ENCODE measurements at places on chromosomes 6 and 20.

- DNase-seq, result no peak
These were observed 719 bp downstream of the SMPD2 start for GRCh38 chr6:109441069-109441816.

DNA sequence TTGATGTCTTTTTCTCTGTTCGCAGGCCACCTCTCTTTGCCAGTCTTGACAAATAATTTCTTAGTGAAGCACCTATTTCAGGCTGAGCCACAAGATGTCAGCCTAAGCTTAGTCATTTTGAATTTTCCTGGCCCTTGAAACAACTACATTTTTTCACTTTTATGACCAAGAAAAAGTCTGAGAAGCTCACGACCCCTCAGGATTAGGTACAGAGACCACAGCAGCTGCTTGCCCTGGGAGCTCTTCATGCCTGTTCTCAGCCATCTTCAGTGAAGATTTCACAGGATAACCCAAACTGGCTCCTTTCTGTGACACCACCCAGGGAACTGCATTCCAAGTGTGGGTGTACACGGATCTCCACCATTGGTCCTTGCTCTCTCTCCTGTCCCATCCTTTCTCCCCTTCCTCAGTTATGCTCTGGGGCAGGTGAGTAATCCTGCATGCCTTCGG, 38.4 kb upstream of the SPTLC3 start:
- peak; percentile 17 for DNase-seq

GRCh38 chr20:50538276-50538675, 28.1 kb downstream of the PTPN1 start:
- no peak for DNase-seq

DNA sequence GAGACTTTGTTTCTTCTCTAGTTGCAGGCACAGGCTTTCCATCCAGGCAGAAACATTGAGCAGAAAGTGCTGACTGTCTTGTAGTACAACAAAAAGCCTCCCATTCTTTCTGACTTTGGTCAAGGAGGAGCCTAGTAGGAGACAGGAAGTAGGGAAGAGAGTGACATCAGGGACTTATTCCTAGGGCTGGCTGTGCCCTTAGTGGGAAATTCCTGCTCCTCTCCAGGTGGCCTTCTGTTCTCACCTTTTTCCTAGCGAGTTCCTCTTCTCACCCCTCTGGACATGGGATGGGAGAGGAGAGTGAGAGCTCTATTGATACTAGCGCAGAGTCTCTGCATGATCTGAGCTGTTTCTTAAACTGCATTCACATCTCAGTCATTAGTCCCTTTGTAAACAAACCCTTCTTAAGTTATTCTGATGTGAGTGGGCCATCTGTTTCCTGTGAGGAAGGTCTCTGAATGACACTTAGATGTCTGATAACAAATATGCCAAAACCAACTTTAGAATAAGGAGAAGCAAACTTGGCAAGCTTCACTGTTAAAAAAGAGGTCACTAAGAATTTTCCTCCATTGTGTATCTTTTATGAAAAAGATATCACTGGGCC, 455.0 kb downstream of the GJA1 start:
- DNase-seq, result no peak

- DNase-seq, result peak; percentile 66
These were observed 83.5 kb upstream of the SPTLC3 start for GRCh38 chr20:12925210-12925755.

GRCh38 chr20:41131594-41132387, 5.6 kb upstream of the PLCG1 start:
- DNase-seq, result no peak

GRCh38 chr6:32638532-32639219, 1.5 kb downstream of the HLA-DQA1 start:
- no peak for DNase-seq

DNA sequence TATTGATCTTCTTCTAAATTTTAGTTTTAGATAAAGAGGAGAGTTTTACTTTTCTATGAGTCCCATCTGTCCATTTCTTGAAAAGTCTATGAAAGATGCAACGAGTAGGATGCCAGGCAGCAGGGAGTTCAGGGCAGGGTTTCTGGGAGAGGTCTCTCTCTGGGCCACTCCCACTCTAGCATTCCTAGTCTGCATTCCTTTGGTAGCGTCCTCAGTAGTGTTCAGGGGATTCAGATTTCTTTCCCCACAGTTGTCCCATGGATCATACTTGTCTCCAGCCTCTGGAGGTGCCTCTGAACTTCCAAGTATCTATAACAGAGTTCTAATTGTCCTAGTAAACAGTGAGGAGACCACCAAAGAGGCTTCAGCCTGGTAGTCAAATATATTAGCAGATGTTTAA, 225.3 kb downstream of the RIMS1 start:
- DNase-seq, result no peak

- DNase-seq, result no peak
These were observed 8.3 kb upstream of the PRND start for GRCh38 chr20:4713401-4713800.

- no peak for DNase-seq
These were observed 40.2 kb downstream of the E2F3 start for GRCh38 chr6:20441921-20442320.

DNA sequence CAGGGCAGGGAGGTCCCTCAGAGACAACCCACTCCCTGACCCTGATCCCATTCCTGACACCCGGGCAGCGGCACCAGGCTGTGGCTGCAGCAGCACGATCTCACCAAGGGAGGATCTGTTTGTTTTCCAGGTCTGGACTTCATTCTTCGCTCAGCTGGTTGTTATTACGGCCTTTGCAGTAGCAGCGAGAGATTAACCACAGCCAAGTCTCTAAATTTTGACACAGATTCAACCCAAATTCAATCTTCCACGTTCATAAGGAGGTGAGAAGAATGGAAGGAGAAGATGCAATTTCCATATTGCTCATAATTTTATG, 91.1 kb upstream of the THBS2 start:
- no peak for DNase-seq

- DNase-seq, result no peak
These were observed 318.4 kb upstream of the MOCS1 start for GRCh38 chr6:40252531-40253258.

DNA sequence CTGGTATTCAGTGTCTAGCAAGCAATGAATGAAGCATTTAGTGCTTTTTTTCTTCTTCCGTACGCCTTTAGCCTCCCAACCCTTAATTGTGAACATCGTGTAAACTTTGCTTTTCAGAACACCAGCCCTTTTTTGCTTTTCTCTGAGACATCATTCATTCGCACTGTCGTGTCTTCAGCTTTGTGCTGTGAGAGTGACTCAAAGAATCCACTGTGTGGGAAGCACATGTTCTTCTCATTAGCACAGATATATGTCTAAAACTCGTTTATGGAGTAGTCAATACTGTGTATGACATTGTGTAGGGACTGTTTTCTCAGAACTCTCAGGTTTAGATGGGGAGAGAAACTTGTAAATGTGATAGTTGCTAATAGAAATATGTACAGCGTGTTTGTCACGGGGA, 279.1 kb downstream of the FARS2 start:
- peak; percentile 7 for DNase-seq

- peak; percentile 44 for DNase-seq
These were observed 129.0 kb downstream of the JPH2 start for GRCh38 chr20:44057698-44058675.

DNA sequence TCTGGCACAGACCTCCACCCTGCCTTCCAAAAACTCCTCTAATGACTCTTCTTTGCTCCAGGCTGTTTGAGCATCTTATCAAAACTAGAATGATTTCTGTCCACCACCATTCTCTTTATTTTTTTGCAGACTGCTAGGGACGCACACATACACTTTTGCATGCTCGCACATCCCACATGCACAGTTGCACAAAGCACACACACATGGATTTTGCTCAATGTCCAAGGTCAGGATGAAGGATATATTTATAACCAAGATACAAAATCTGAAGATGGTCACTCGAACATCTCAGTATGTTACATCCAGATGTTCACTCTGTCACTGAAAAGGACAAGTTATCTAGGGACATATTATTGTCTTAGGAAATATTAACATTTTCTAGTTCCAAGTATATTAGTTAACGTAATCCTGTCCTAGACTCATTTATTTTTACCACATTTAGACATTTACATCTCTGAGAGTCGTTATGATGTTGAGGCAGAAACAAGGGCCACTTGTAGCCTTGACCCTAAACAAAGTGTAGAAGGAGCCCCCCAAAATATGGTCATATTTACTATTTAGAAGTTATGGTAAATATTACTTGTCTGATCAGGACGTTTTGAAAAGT, 3.4 kb upstream of the SIM1 start:
- DNase-seq, result no peak

GRCh38 chr20:8639112-8639778, 429.6 kb upstream of the PLCB4 start:
- DNase-seq, result no peak

GRCh38 chr20:11970243-11970836, 52.6 kb downstream of the BTBD3 start:
- no peak for DNase-seq

GRCh38 chr20:44153636-44154043, 33.3 kb downstream of the JPH2 start:
- DNase-seq, result no peak

- no peak for DNase-seq
These were observed 238.5 kb downstream of the ZFAND3 start for GRCh38 chr6:38057994-38058393.

- DNase-seq, result no peak
These were observed 164.3 kb downstream of the RPS12 start for GRCh38 chr6:132978685-132979084.

DNA sequence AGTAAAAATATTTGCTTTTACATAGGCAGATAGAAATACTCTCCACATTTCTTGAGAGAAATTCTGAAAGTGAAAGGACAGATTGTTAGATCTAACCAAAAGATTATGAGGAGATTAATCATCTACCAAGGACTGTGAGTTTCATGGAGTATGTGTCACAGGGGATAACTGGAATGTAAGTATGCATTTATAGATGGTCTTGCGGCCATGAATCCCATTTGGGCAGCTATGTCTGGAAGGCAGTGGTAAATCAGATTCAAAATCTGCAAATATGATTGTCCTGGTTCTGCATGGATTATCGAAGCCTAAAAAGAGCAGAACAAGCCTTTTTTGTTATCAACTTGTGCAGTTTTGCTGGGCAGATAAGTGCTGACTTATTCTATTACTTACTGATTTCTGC, 293.8 kb downstream of the RFPL4B start:
- DNase-seq, result peak; percentile 63

GRCh38 chr6:105764315-105764714, 321.8 kb upstream of the PRDM1 start:
- no peak for DNase-seq

- DNase-seq, result no peak
These were observed 31.0 kb upstream of the PTCHD4 start for GRCh38 chr6:48141975-48142374.

DNA sequence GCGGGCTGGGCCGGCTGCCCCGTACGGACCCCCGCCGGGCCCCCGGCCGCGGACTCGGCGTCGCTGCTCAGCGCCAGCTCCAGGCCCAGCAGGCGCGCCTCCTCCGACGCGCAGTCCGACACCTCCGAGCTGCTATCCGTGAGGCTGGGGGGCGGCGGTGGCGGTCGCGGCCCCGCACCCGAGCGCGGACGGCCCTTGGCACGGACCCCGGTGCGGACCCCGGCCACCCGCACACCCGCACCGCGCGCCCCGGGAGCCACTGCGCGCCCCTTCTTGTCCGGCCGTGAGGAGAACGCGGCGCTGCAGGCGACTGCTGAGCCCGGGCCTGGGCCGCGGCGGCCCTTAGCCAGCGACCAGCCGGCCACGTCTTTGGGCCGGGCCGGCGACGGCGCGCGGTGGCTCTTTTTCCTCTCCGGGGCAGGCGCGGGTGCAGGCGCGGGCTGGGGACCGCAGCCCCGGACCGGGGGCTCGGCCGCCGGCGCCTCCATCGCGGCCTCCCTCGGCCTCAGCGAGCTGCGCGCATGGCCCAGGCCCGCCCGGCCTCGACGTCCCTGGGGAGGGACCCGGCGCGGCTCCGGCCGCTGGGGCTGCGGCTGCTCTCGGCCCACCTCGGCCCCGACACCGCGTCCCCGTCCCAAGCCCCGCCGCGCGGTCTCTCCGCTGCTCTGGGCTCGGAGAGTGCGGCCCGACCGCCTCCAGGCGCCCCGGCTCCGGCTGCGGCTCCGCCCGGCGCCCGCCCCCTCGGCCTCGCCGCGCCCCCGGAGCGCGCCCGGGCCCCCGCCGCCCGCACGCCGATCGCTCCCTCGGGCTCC, 12.9 kb upstream of the TLDC2 start:
- no peak for DNase-seq

- DNase-seq, result no peak
These were observed 811.9 kb downstream of the MAFB start for GRCh38 chr20:39876976-39877635.

DNA sequence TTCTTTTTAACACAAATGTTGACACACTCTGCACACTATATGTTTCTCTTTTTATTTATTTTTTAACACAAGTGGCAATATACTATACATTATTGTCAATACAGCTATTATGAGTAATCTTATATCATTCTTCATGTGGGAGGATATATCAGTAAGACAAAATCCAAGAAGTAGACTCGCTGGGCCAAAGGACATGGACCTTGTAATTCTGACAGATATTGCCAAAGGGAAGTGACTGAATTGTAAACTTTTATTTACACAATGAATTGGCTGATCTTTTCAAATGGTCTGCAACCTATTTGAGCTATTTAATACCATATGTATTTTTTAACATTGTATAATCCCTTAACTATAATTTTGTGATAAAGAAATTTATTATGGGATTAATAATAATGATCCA, 56.0 kb downstream of the CCDC170 start:
- no peak for DNase-seq

DNA sequence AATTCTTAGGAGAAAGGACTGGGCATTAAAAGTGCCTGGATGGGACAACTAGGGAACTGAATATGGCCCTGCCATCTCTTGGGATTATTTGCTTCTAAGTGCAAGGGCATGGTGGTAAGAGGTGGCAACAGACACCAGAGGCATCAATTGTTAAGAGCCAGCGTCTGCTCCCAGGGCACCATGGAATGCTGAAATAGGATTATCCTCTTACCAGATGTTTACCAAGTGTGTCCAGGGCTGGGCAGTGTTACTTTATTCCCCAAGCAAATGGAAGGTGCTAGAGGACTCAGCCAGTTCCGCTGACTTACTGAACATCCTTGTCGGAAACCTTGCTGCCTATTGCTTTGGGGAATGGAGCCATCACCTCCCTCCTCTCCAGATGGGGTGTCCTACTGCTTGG, 273.6 kb upstream of the SUPT3H start:
- DNase-seq, result no peak

DNA sequence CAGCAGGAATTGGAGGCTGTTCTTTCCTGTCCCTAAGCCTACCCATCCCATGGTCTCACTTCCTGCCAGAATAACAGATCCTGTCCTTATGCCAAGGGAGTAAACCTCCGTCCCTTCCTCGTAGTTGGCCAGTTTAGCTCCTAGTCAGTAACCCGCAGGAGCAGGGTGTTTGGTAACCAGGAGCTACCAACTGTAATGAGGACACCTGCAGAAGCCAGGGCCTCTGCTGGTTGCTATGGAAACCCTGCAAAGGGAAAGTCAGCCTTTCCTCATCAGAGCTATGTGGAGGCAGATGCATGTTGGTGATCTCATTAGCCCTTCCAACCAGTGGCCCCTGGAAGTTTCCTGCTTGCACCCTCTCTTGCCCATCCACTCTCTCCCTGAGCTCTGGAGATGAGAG, 368.2 kb upstream of the SULF2 start:
- DNase-seq, result no peak
